Left lung (tissue), 14 donors: ENCODE measurements at places on chromosomes 7 and 10.

DNA sequence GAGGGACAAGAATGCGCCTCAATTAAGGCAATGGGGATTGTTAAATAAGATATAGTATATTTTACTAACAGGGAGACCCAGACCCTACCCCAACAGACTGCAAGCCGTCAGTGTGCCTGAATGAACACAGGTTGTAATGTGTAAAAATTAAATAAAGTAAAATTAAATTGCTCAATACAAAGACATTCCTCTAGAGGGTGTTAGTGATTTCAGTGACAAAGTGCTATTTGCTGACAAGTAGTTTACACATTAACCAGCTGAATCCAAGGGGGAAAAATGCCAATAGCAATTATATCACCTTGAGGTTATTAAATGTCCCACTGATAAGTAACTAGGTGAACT, 110.5 kb downstream of the EBF3 start:
- peak; percentile 31 for DNase-seq

- no peak for DNase-seq
Observed at GRCh38 chr7:56051053-56051338, 248 bp downstream of the PSPH start.

GRCh38 chr7:43870316-43870715, 999 bp upstream of the MRPS24 start:
- no peak for DNase-seq

DNA sequence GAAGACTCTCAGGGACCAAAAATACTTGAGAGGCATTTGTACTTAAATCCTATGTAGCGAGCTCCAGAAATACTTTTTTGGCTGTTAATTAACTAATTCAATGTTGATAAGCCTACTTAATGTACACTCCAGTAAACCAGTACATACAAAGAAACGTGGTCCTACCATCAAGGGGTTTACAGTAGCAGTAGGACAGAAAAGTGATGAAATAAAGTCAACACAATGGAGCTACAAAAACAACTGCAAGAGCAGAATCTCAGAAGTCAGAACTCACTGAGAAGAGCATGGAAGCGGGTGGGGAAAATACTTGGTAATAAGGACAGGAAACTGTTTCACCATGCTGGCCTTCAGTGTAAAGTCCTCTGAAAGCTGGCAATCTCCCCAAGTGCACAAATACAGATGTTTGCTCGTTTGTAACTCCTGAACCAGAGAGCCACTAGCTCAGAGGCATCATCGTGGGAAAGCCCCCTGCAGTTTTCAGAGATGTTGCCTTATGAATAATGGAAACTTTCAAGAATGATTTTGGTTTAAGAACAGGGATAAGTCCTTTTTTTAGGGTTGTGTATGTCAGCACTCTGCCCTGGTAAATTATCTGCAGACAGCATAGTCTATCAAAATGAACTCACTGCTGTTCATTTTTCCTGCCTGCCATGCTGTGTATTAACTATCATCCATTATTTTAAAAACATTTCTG, 233.2 kb downstream of the SORCS1 start:
- no peak for DNase-seq

GRCh38 chr7:31340603-31341002, at the start of gene NEUROD6:
Gene NEUROD6, minus strand, starts transcription at chr7:31340726. Its CDS starts 1,458 bp downstream, at chr7:31339268.
- DNase-seq, result no peak

DNA sequence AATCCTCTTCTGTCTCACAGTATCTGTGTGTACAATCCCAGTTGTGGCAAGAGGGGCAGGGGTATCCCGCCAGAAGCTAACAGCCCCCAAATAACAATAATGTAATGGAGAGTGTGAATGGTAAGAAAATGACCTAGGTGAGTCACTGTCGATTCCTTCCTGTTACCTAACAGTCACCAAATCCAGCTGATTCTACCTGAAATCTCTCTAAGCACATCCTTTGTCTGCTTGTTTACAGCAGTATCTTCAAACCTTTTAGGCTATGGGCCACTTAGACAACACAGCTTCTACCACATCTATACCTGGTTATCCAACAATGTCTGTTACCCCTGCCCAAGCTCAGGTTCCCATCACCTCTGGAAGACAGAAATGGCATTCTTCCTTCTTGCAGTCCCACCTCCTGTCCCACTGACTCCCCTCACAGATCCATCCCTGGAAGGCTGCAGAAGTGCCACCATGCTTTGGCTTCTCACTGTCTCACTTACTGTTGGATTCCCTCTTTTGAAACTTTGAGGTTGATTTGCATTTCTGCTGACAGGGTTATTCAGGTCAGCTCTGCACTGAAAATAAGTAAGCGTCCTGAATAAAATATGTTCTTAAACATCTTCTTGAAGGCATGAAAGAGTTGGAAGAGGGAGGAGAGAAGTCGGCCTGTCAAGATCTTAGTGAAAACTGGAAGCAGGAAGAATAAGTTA, 13.1 kb downstream of the PIP4K2A start:
- no peak for DNase-seq

DNA sequence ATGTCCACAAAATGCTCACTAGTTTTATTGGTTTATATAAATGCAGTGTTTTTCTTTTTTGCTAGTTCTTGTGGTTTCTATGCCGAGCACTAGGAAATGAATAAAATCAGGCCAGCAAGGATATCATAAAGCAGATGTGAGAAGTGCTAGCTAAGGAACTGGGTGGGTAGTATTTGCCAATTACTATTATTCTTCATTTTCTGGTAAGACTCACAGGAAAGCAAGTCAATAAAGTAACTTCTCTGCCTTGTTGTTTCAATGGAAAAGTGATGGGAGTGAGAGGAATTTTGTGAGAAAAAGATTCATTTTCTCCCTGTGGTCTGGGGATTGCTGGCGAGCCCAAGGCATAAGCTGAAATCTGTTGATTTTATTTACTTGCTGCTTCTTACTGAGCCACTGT, 50.5 kb upstream of the TRIL start:
- DNase-seq, result no peak

DNA sequence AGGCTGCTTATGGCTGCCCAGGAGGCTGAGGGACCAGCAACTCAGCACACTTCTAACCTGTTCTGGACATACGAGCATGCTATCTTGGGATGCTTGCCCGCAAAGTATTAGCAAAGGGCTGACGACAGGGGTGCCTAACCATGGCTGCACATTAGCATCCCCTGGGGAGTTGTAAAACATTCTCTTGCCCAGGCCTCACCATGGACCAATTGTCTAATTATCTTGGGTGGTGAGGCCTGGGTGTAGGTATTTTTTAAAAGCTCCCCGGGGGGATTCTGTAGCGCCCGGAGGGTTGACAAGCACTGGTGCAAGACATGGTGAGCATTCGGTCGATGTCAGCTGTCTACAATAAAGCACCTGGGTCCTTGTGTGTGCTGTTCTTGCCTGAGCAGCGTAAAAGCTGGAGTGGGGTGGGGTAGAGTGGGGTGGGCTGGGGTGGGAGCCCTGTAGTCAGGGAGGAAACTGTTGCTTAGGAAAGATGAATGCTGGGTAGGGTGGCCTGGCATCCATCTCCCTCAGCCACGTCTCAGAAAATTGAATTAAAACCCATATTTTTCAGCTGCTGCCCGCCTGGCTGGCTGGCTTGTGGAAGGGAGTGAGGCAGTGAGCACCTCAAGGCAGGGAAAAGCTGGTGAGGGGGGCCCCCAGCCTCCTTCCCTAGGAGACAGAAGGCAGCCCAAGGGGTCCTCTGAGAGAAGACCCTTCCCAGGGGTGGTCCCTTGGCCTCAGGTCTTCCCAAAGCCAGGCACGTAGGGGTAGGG, 2.9 kb upstream of the ADCYAP1R1 start:
- DNase-seq, result no peak

GRCh38 chr10:5570007-5570655, 45.4 kb downstream of the CALML3 start:
- no peak for DNase-seq

GRCh38 chr10:31033147-31033546, 1.5 kb upstream of the ZNF438 start:
- no peak for DNase-seq

DNA sequence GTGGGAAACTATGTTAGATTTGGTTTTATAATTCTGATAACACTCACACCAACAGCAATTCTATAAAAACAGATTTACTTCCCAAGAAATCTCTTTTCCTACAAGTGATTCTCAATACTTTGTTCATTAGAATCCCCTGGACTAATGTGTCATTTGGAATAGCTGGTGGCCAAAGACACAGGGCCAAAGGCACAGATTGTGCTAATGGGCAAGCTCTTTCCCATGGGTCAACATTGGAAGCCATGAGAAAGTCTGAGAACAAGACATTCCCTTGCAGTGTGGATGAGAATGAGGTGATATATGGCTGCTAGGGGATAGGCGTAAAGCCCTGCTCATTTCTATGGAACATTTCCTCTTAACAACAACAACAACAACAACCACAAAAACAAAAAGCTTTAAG, 153.8 kb downstream of the AMPH start:
- DNase-seq, result no peak

GRCh38 chr7:68971634-68972340, 626.5 kb upstream of the AUTS2 start:
- DNase-seq, result no peak

- no peak for DNase-seq
Observed at GRCh38 chr7:121730869-121731268, 142.1 kb upstream of the PTPRZ1 start.

- DNase-seq, result no peak
Observed at GRCh38 chr10:45235798-45236220, 79.6 kb downstream of the OR13A1 start.

GRCh38 chr10:88680958-88681357, 16.7 kb downstream of the LIPF start:
- DNase-seq, result no peak

DNA sequence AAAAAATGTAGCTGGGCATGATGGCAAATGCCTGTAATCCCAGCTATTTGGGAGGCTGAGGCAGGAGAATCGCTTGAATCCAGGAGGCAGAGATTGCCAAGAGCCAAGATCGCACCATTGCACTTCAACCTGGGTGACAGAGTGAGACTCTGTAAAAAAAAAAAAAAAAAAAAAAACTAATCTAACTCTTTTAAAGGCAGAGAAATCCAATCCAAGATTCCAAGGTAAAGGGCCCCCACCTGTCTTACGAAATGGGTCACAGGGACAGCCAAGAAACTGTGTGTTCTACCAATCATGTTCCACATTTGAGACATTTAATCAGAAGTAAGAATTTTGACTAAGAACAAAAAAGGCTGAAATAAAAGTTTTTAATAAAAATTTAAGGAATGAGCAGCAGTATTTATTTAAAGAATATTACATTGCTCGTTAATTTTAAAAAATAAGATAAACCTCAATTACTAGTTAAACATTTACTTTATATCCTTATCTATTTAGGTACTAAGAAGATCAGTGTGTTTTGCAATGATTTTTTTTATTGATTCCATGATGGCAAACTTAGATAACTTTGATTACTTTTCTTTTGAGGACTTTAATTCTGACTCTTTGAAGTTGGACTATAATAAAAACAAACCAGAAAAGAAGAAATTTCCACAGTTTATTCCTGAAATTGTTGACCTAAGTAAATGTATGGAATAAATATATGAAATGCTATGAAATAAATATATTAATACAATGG, 6.7 kb upstream of the OAT start:
- no peak for DNase-seq

- no peak for DNase-seq
Observed at GRCh38 chr7:157020514-157021070, 10.1 kb upstream of the MNX1 start.
